Renal cortex interstitium (tissue), 15 donors: ENCODE measurements at places on chromosomes 4 and X. TPM values are rescaled to one million over a fixed set of nuclear protein-coding genes. Genes with fewer than 3 reads are reported as not detected.

GRCh38 chrX:11309220-11309619 lies 16.0 kb downstream of the AMELX start:
- no peak for DNase-seq

GRCh38 chr4:84971319-84971932 lies 4.9 kb upstream of the WDFY3 start:
- DNase-seq: no peak

DNA sequence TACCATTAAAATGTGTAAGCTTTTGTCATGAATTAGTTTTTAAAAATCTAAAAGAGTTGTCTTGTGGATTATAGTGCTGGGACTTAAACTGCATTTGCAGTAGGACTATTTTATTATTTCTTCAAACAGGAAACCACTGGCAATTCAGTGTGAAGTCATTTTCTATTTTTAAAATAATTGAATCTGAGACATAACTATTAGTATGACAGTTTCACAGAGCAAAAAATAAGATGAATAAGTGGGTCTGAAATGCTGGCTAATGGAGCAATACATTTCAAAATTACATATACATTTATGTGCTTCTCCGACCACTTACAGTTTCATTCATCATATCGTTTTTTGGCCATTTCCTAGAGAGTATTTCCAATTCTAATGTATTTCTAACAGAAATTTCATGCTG lies 75.3 kb upstream of the RAPGEF2 start:
- no peak for DNase-seq

DNA sequence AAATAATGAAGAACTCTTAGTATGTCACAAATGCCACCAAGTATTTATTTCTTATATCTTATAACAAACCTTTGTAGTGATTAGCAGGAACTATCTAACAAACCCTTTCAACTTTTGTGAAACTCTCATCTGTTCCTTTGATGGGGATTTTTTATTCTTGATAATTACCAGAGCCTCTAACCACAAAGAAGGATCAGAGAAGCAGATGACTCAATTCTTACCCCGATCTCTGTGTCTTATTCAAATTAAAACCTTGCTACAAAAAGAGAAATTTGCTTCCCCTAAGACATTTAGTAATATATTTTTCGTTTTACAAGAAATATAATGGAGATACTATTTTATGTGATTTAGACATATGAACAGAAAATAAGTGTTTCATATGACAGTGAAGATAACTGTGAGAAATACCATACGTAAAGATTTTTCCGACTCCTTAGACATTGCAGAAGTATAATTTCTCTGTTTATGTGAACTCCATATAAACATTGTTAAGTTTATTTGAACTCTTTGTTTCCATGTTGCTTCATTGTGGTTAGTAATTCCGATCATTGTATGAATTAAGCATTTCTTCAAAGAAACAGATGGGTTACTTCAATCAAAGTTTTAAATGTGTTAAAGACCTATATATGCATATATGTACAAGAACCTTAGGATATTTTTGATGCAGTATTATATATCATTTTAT lies 205.4 kb downstream of the CFAP299 start:
- DNase-seq: no peak

The HHIP gene
- 4.0 TPM for polyA plus RNA-seq

The PCDH18 gene
- 190 TPM for polyA plus RNA-seq

The ITM2A gene
- 103 TPM for polyA plus RNA-seq
